ENCODE measurements at places on chromosomes 1 and 21. TPM values are rescaled to one million over a fixed set of nuclear protein-coding genes. Genes with fewer than 3 reads are reported as not detected.

TSSK3 gene
- total RNA-seq = 1.6 TPM

TFF2 gene
- total RNA-seq = not detected

SLC9C2 gene
- 0.98 TPM for total RNA-seq

- DNase-seq = no peak
Observed at GRCh38 chr1:208291923-208292711, 47.9 kb upstream of the PLXNA2 start.

- no peak for DNase-seq
Observed at GRCh38 chr1:208722592-208722991, 478.4 kb upstream of the PLXNA2 start.

DNA sequence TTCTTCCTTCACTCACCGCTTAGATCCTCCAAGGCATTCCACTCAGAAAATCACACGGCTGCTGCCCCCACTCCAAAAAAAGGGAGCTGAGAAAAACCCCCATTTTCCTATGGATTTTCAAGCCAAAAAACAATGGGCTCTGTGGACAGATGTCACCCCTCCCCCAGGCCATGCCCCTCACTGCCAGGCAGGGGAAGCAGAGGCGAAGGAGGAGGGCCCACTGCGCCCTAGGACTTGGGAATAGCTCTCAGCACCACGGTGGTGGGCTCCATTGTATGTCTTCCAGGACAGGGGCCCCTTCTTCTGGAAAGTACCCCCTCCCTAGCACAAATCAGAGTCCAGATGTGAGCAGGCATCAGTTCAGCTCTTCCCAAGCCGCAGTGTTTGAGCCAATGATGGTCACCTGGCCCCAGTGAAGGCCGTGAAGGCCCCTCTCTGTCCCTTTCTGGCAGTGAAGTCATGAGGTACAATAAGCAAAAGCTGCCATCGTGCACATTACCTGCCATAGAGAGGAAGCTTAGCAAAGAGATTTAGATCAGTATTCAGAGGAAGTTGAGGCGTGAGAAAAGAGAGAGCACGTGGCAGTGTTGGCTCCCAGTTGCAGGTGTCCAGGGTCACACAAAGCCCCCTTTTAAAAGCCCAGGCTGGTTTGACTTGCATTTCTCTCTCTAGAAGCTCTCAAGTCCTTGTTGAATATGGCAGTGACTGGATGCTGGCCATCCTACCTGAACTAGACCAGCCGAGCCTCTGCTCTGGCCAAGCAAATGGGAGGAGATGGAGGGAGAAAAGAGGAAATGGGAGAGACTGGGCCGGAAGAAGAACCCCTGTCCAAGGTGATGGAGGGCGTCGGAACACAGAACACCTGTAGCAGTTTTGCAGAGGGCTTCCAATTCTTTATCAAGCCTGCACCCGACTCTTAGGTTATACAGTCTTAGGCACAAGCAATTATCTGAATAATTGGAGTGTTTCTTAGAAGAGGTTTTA, 149.0 kb downstream of the TOMM20 start:
- no peak for DNase-seq

DNA sequence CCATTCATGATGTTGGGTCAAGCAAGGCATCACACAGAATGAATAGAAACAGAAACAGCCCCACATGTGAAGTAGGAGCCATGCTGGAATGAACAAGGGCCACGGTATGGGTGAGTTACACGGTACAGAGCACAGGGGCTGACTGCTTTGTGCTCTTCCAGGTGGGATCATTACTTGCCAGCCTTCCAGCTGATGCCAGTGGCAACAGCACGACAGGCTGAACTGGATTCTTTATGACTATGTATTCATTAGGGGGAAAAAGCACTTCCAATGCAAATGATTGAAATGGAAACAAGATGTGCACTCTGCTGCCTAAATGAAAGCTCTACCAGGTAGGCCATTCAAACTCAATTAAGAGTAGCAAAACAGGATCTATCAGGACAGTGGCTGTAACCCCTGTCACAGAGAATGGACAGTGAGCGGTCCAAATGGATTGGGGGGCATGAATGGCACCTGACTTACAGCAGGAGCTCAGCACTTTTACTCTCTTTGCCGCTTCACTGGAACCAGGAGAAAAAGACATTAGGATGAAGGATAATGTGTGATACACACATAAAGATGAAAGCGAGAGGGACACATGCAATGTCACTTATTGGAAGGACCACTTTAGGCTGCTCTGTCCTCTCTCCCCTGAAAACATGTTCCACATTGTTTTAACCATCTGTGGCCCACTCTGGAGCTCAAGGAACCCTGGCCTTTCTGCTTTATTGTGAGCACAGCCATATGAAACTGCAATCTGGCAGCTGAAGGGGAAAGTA, 23.4 kb upstream of the IRF2BP2 start:
- DNase-seq = no peak

NTMT2 gene
- total RNA-seq = not detected

- no peak for DNase-seq
Observed at GRCh38 chr1:244205171-244205570, 154.1 kb downstream of the ZBTB18 start.

DNA sequence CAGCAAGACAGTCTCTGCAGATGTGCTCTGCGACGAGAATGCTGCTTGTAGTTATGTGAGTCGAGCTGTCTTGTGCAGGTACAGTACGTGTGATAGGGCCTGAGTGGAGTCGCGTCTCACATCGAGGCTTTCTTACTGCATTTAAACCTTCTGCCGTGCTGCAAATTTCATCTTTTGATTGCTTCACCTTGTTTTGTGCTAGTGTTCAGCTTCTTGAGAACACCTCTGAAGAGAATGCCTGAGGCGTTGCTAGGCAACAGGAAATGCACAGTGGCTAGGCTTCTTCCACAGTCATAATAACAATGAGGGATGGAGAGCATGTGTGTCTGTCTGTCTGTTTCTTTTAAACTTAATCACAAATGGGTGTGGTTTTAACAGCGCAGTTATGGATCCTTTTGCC, 52.9 kb downstream of the MRPS6 start:
- no peak for DNase-seq

DNA sequence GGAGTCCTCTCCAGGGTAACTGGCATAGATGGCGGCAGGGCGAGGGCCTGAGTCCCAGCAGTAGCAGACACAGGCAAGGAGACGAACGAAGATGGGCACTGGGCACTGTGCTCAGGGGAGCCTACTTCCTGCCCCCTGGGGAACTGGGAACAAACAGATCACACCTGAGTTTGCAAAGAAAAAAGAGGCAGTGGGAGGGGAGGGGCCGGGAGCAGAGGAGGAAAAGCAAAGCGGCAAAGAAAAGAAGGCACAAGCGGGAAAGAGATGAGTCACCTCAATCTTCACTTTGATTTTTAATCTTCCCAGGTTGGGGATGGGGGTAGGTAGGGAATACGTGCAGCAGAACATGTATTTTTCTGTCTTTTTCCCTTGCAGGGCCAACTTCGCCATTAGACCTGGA, 44.0 kb downstream of the ZSCAN20 start:
- no peak for DNase-seq

GRCh38 chr1:23593556-23594148, 34.4 kb upstream of the ID3 start:
- no peak for DNase-seq

SASS6 gene
- 4.0 TPM for total RNA-seq

DNA sequence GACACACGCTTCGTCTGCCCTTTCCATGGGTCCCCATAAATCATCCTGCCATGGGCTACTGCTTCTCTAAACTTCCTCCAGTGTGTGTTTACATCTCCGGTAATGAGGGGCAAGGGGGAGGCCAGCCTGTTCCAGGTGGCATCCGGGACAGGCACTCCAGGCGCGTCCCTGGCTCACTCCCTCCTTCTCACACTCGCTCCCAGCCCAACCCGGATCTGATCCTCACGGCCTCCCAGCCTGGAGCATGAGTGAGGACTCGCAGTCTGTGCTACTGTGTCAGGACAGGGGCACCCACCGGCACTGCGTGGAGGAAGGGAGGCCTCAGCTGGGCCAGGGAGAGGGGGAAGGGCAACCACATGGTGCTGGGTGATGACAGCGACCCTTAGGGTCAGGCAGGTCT, 225.4 kb downstream of the TRABD2B start:
- DNase-seq = no peak

S100A16 gene
- 1.1 TPM for total RNA-seq

- no peak for DNase-seq
Observed at GRCh38 chr1:64482720-64483119, 12.8 kb downstream of the CACHD1 start.

- DNase-seq = no peak
Observed at GRCh38 chr1:235617140-235617539, 32.4 kb downstream of the GNG4 start.

RXFP4 gene
- not detected for total RNA-seq

Data from glutamatergic neuron (in vitro differentiated cells).